NCI-H2029 (cell line): ENCODE measurements at places on chromosomes 7 and 10.
A peak's percentile ranks its signal among the peaks of the same experiment; 100 is the strongest.

GRCh38 chr7:151387161-151388006 is 22.5 kb downstream of the WDR86 start:
- no peak for DNase-seq

GRCh38 chr7:67019562-67020390 is 23.1 kb downstream of the TYW1 start:
- peak; percentile 94 for DNase-seq

- DNase-seq, result no peak
Measured at GRCh38 chr7:12025246-12025645, 185.8 kb upstream of the TMEM106B start.

DNA sequence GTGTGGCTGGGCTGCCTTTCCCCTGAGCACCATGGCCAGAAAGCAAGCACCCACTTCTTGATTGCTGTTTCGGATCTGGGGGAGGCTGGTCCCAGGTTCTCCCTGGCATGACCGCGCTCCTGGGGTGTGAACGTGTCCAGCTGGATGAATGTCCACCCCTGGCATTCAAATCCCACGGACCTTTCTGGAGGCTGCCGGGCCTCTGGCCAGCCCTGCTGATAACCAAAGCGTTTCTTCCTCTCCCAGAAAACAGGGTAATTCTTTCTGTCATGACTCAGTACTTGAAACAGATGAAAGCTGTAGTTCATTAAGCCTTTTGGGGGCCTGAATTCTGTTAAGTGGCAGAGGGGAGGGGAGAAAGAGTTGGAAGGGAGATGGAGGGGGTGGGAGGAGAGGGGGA is 73.1 kb upstream of the SAMD8 start:
- no peak for DNase-seq

DNA sequence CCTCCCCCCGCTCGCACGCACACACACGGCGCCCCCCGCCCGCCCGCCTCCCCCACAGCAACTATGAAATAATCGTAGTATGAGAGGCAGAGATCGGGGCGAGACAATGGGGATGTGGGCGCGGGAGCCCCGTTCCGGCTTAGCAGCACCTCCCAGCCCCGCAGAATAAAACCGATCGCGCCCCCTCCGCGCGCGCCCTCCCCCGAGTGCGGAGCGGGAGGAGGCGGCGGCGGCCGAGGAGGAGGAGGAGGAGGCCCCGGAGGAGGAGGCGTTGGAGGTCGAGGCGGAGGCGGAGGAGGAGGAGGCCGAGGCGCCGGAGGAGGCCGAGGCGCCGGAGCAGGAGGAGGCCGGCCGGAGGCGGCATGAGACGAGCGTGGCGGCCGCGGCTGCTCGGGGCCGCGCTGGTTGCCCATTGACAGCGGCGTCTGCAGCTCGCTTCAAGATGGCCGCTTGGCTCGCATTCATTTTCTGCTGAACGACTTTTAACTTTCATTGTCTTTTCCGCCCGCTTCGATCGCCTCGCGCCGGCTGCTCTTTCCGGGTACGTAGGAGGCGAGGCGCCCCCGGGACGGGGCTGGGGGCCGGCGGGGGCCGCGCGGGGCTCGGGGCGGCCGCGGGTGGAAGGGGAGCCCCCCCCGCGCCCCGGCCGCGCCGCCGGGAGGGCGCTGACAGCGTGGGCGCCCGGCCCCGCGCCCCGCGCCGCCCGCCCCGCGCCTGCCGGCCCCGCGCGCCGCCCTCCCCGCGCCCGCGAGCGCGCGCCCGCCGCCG is 441 bp downstream of the BMI1 start:
- DNase-seq, result peak; percentile 9

DNA sequence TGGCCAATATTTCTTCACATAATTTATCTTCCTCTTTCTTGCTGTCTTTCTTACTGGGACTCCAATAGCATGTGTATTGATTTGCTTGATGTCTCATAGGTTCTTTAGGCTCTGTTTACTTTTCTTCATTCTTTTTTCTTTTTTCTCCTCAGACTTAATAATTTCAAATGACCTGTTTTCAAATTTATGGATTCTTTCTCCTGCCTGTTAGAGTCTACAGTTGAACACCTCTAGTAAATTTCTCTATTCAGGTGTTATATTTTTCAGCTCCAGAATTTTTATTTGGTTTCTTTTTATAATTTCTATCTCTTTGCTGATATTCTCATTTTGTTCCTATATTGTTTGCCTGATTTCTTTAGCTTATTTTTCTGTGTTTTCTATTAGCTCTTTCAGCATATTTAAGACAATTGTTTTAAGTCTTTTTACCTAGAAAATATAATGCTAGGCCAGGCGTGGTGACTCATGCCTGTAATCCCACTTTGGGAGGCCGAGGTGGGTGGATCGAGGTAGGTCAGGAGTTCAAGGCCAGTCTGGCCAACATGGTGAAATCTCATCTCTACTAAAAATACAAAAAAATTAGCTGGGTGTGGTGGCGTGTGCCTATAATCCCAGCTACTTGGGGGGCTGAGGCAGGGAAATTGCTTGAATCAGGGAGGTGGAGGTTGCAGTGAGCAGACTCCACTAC is 61.9 kb upstream of the TNS3 start:
- no peak for DNase-seq

DNA sequence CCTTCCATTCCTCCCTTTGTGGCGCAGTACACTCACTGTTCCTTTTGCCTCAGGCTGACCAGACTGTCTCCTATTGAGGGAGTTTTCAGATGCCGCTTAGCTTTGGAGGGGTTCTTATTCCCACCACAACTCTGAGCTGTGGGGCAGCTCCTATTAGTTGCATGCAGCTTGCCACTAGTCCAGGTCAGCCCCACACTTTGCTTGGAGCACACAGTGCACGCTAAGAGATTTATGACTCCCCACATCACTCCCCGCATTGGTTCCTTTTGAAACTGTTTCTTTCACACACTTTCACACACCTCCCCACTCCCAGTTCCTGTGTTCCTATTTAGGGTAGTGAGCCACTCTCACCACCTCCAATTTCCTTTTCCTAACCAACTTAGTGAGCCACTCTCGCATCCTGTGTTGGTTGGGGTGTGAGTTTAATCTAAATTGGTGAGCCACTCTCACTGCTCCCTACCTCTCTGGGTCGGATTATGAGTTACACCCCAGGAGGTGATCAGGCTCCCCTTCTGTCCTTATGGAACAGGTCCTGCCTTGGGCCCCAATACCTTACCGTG is 10.4 kb upstream of the ZNF485 start:
- no peak for DNase-seq

DNA sequence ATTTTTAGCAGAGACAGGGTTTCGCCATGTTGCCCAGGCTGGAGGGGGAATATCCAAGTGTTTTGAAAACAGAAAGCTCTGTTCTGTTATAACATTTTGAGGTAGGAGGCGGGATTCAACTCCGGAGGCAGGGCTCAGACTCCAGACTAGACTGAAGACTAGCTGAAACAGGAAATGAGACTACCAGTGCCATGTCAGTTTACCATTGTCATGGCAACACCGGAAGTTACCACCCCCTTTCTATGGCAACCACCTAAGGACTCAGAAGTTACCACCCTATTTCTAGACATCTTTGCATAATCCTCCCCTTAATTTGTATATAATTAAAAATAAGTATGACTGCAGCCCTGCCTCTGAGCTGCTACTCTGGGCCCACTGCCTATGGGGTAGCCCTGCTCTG is 1069.1 kb upstream of the AUTS2 start:
- DNase-seq, result peak; percentile 4

DNA sequence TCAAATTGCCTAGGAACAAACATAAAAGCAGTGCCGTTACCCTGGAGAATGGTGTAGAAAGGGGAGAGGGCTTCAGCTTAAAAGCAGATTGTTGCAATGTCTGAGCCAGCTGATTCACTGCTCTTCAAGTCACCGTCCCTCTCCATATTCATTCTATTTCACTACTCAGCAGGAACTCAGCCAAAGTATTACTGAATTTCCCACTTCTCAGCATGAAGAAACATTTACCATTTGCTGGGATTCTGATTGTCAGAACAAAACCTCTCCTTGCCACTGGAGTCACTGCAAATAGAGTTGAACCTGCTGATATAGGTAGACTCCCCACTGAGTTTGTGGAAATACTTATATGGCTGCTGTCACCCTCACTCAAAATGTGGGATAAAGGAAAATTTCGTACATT is 71.7 kb downstream of the PPP1R17 start:
- no peak for DNase-seq

DNA sequence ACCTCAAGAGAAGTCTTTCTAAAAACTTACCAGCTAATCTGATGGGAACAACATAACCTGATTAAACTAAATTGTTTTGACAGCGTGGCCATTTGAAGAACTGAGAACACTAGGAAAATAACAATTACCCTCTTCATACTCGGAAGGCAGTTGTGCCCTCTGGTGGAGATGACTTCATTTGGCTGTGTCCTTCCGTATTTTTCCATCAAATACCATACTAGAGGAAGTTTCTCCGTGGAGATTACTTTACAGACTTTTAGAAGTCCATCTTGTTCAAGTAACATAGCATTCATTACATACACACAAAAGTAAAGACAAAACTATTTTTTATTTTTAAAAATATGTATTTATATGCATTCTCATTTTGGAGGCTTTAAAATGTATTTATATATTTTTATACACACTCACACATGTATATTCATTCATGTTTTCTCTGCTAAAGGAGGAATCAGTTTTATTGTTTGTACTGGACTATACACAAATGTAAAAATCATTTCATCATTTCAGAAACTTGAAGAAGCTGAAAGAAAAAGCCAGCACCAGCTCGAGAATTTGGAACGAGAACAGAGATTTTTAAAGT is 25.2 kb downstream of the SMNDC1 start:
- peak; percentile 4 for DNase-seq

GRCh38 chr7:139948587-139949335 is 114.0 kb downstream of the PARP12 start:
- DNase-seq, result no peak

DNA sequence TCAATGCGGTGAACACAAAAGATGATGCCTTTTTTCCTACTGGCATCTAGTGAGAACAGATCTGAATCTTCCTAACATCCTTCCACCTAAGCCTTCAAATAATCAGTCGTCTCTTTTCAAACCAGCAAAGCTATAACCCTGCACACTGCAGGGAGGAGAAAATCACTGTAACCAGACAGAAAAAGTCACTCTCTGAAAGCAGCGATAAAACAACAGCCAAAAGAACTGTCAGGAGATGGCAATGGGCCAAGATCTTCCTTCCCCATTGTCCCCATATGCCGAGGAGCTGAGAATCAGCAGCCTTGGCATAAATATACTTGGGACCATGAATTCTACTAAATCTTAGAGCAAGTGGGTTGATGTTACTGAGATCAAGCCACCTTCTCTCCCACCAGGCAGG is 13.1 kb downstream of the FZD9 start:
- no peak for DNase-seq

DNA sequence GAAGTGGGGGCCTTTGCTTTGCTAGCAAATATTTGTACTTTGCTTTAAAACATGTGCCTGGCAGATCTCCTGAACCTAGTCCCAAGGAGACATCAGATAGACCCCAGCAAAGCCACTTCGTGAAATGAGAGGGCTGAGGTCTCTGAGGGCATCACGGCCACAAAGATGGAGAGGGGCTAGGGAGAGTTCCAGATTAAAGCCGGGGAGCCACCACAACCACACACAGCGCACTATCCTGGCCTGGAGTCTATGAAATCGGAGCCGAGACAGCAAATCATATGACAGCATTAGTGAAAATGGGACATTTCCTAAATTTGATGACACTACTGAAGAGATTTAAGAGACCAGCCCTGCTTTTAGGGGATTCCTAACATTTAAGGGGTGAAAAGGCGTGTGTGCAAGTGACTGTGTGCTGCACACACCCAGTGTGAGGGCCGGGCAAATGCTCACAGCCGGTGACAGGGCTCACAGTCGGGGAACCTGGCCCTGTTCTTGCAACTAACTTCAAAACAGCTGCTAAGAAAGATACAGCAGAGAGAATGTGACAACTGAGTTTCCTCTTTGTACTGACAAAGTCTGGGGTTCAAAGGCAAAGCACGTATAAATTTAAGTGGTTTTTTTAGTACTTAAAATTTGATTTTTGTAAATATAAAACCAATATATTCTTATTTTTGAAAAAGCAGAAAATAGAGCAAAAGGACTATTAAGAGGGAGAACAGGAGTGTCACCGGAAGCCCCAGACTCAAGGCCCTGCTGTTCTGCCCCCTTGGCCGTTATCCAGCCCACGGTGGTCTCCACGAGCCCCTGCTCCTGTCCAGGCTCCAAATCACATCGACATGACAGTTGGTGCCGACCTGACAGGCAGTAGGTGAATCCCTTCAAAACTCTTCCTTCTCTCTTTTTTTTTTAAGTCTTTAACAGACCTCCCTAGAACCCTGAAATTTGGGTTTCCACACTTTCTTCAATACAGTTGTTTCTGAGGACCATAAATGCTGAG is 49.5 kb downstream of the VIPR2 start:
- DNase-seq, result no peak

DNA sequence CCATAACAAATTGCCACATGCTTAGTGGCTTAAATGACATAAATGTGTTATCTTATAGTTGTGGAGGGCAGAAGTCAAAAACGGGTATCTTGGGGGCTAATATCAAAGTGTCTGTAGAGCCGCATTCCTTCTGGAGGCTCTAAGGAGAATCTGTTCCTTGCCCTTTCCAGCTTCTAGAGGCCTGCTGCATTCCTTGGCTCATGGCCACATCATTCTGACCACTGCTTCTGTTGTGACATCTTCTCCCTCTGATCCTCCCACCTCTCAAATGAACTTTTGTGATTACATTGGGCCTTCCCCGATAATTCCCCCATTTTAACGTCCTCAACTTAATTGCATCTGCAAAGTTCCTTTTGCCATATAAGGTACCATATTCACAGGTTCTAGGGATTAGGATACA is 76.1 kb downstream of the CYP26A1 start:
- DNase-seq, result no peak

DNA sequence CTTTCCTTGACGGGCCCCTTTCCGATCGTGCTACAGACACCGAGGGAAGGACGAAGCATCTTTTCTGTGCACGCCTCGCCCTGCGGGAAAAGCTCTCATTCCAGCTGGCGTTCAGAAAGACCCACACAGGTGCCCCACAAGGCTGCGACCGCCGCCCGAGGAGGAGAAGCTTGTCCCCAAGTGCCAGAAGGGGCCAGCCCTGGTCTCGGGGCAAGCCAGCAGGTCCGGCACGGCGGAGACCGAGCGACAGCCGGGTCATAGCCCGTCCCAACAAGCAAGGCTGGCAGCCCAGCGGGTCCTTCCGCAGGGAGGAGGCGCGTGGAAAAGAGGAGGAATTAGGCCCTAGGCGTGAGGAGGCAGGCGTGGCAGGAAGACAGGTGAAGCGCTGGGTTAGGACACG is 62.7 kb downstream of the TNRC18 start:
- DNase-seq, result no peak

DNA sequence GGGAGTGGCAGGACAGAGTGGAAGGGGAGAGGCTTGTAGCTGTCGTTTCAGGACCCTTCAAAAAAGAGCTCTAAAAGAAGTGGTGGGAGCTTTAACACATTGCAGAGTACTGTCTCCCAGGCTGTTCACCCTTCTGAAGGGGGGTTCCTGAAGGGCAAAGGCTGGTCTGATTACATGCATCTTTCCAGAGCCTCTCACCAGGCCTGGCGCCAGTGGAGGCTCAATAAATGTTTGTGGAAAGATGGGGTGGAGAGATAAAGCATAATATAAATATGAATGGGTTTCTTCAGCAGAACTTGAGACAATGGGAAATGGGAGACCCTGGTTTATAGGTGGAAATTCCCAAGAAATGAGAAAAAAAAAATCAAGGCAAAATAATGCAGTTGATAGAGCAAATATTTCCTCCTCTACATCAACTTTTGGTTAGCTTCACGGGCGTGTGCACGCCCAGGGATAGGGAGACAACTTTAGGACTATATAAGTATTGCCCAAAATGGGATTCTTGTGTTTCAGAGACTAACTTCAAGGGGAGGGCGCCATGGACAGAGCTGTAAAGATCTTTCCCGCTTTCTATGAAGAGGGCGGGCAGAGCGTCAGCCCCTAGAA is 613 bp upstream of the BUB3 start:
- DNase-seq, result no peak

GRCh38 chr10:59907537-59907917 is 1.2 kb upstream of the CCDC6 start:
- DNase-seq, result peak; percentile 16
